CD14-positive monocyte (primary cell): ENCODE measurements at places on chromosomes 2 and 18.

DNA sequence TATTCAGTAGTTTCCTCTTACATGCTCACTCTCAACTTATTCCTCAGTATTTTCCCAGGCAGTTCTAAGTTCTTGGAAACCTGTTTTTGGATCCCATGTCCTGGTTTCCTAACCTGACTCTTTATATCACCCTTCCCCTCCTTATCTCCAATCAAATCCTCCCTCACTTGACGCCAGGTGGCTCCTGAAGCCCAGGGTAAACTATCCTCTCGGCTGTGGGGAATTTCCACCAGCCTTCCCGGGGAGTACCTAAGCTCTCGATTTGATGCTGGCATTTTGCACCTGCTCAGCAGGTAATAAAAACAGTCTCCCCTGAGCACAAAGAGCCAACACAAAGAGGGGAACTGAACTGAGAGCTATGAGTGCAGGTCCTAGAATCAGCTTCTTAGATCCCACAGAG lies 538.0 kb downstream of the SLC4A3 start:
- no peak for DNase-seq

- no peak for DNase-seq
Measured at GRCh38 chr2:162934191-162934590, 95.6 kb upstream of the KCNH7 start.

DNA sequence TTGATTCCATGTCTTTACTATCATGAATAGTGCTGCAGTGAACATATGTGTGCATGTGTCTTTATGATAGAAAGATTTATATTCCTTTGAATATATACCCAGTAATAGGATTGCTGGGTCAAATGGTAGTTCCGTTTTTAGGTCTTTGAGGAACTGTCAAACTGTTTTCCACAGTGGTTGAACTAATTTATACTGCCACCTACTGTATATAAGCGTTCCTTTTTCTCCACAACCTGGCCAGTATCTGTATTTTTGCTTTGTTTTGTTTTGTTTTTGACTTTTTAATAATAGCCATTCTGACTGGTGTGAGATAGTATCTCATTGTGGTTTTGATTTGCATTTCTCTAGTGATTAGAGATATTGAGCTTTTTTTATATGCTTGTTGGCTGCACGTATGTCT lies 641.6 kb downstream of the SUCLG1 start:
- DNase-seq: no peak

DNA sequence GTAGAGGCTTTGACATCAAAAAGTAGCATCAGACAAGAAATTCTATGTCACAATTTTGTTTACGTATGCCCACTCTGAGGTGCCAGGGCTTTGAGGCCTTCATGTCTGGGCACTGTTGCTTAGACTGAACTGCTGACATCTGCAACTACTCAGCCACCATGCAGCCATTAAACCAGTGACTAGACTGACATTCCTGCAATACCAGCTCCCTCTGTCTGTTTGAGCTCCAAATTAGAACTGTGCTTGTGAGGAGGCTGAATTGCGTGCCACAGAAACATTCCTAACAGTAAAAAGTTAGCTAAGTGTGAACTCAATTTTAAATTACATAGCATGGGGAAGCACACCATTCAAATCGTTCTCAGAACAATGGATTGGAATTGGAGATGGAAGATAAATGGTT lies 163.2 kb downstream of the INSIG2 start:
- DNase-seq: no peak

DNA sequence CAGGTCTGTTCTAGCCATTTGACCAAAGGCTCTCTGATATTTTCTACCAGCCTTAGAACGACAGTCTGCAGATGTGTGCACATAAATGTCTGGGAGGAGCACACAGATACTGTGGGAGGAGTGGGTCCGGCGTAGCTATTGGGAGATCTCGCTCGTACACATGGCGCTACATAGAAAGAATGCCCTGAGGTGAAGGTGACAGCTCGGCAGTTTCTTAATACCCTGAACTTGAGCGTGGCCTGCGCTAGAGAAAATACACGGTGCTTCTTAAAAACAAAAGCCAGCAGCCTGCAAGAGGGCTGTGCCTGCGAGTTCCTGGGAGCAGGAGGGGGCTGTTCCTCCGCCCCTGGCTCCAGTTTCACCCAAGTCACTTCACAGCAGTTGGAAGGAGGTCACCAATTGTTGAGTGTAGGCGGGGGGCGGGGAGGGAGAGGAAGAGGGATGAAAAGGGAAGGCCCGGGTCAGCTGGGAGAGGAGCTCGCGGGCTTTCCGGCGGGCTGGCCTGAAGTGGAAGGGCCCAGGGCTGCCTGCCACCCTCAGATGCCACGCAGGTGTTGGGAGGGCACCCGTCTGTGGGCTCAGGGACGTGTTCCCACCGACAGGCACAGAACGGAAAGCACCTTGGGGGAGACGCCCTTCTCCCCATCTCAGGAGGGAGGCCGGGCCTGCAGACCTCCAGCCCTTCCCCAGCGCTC lies 124.7 kb upstream of the ZNF516 start:
- no peak for DNase-seq

- DNase-seq: no peak
Measured at GRCh38 chr2:54630858-54631497, 92.5 kb upstream of the EML6 start.

- no peak for DNase-seq
Measured at GRCh38 chr2:238406221-238406997, 20.3 kb upstream of the ASB1 start.
